ENCODE measurements at places on chromosomes 5 and 9.

GRCh38 chr5:38835887-38836286, 9.9 kb upstream of the OSMR start:
- no peak for DNase-seq

DNA sequence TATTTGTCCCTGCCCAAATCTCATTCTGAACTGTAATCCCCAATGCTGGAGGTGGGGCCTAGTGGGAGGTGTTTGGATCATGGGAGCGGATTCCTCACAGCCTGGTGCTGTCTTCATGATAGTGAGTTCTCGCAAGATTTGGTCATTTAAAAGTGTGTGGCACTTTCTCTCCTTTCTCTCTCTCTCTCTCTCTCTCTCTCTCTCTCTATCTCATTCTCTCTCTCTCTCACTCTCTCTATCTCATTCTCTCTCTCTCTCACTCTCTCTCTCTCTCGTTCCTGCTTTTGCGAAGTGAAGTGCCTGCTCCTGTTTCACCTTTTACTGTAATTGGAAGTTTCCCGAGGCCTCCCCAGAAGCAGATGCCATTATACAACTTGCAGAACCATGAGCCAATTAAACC, 207.3 kb upstream of the NR4A3 start:
- DNase-seq: no peak

DNA sequence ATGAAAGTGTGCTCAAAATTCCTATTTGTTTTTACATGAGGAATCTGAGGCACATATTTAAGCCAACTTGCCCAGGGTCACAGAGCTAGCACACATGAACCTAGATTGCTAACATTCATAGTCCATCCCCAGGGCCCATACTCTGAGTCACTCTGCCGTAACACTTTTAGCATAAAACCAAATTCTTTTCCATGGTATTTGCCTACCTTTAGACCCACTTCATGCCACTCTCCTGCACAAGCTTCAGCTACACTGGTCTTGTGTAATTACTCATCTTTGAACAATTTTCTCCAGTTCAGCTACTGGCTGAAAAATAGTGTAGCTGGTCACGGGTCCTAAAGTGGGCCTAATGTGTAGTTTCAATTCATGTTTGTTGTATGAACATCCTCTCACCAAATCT, 200.7 kb downstream of the SLC12A2 start:
- no peak for DNase-seq

GRCh38 chr5:106720367-106720766, 950.4 kb downstream of the EFNA5 start:
- DNase-seq: no peak

GRCh38 chr5:98474216-98474615, 299.2 kb upstream of the RGMB start:
- DNase-seq: no peak

GRCh38 chr9:129868872-129869486, 33.7 kb downstream of the USP20 start:
- DNase-seq: peak; percentile 76

GRCh38 chr5:160357394-160357793, 13.0 kb downstream of the C1QTNF2 start:
- no peak for DNase-seq

DNA sequence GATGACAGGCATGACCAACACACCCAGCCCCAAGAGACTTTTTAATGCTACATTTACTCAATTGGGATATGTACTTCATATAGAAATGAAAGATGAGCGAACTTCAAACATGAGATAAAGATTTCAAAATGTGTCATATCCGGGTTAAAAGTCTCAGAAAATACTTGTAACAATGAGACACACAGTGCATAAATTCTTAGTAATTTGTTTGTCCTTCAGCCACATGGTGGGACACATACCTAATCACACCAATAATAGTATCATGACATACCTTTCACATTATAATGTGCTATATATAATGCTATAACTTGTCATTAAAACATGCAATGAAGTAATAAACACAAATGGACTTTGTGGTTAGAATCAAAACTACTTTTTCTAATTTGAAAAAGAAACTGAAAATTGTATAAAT, 204.7 kb upstream of the RFX3 start:
- DNase-seq: no peak

DNA sequence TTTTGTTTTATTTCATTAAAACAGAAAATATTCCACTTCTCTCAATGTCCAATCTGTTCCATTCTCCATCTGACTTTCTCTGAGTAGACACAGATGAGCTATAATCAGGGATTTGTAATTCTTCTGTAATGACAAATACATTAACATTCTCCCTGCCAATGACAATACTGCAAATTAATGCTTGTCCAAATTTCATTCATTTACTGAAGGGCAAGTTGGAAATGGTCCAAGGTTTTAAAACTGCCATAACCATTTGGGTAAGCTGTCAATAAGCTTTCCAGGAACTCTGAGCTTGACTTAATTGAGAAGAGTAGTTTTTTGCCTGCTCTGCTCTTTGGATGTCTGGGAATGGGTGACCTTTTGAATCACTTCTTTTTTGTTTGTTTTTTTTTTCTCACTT, 253.5 kb downstream of the DMRTA1 start:
- DNase-seq: no peak

DNA sequence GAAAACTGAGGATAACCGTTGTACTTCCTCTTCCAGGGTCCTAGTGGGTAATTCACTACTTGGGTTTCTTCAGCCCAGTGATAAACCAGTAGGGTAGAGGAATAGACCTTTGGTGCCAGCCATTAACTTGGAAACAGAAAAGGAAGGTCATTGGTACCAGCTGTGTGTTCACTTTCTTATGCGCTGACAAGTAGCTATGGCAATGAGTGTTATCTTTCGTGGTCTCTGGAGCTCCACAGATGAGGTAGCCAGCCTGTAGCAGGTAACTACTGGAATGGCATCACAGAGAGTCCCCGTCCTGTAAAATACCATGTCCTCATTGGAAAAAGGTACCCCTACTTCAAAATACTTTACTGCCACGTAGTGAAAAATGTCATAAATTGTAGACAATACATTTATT, 2.3 kb downstream of the UHRF2 start:
- no peak for DNase-seq

GRCh38 chr9:20319641-20320337, 302.5 kb downstream of the MLLT3 start:
- peak; percentile 9 for DNase-seq

DNA sequence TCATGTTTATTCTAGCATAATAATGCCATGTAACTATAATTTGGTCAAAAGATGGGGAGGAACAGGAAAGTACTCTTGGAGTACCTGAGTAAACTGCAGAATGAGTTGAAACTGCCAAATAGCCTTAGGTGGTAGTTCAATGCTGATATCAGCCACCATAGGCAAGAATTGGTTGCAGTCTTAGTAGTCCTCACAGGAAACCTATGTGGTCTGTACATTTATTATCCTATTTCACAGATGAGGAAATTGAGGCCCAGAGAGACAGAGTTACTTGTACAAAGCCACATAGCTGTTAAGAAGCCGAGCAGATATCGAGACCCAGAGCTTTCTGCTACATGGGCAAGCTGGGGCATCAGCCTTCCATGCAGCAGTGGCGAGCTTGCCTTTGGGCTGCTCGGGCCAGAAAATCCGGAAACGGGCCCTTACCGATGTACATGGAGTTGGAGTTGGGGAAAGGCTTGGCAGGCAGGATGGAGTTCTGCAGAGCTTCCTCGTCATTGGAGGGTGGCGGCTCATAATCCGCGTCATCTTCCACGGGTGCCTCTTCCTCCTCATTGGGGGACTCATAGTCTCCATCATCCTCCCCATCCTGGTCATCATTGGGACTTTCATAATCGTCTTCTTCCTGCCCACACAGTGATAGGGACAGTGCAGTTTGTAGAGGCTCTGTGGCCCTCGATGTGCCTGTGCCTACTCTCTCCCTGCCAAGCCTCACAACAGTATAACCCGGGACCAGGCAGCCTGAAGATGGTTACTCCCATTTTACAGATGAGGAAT, 27.1 kb downstream of the LCP2 start:
- DNase-seq: no peak

DNA sequence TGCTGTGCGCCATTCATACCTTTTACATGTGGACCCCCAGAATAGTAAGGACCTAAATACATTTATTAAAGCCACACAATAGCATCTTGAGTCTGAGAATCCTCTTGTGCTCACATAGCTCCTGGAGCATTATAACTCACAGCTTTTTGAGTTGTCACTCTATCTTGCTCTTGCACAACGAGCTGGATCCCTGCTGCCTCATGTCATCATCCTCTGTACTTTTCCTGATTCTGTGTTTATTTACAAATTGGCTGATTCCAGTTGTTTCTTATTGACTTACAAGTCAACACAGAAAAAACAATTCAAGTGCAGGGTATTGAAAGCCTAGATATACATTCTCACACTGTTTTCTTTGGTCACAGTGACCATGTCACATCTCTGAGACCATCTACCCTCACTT, 112.9 kb downstream of the SLC1A3 start:
- no peak for DNase-seq

DNA sequence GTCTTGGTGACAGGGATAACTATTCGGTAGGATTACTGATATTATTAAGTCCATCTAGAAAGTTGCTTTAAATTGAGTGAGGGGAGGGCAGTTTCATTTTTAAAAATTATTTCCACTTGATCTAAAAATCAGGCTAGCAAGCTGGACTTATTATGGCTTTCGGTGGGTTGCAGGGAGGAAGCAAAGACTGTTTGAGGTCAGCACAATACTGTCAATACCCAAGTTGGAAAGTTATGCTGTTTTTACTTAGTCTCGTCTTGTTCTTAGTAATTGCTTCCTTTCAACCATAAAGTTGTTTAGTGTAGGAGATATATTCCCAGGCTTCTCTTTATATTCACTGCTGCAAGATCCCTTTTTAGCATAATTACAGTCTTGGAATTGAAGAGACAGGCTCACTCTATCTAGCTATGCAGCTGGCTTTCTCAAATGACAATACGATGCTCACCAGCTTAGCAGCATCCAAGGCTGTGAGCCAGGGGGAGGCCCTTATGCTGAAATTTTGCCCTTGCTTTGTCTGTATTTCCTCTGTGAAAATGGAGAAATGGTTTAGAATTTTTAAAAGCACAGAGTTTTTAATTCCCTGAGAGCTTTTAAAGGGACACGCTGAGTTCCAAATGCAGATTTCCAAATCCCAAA, 68.2 kb upstream of the APC start:
- DNase-seq: no peak

- no peak for DNase-seq
Measured at GRCh38 chr9:127358023-127358535, 38.9 kb upstream of the SLC2A8 start.

GRCh38 chr5:37816331-37816730, 23.5 kb downstream of the GDNF start:
- DNase-seq: no peak

GRCh38 chr5:151597749-151598148, 6.6 kb upstream of the FAT2 start:
- no peak for DNase-seq

DNA sequence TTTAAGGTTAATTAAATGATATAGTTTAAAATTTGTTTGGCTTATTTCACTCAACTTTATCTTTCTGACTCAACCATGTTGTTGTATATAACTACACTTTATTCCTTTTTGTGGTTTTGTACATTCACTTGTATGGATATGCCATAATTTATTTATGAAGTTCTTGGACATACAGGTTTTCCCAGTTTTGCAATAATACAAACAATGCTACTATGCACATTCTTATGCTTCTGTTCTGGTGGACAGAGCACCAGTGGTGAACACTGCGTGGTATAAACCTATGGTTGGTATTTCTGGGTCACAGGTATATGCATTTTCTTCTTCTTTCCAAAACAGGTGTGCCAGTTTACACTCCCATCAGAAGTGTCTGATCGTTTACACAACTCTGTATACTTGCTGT, 35.7 kb upstream of the TRIM14 start:
- DNase-seq: no peak

- DNase-seq: no peak
Measured at GRCh38 chr5:1550287-1551076, 26.7 kb upstream of the LPCAT1 start.

GRCh38 chr5:59799668-59800346, 93.7 kb downstream of the PDE4D start:
- no peak for DNase-seq

DNA sequence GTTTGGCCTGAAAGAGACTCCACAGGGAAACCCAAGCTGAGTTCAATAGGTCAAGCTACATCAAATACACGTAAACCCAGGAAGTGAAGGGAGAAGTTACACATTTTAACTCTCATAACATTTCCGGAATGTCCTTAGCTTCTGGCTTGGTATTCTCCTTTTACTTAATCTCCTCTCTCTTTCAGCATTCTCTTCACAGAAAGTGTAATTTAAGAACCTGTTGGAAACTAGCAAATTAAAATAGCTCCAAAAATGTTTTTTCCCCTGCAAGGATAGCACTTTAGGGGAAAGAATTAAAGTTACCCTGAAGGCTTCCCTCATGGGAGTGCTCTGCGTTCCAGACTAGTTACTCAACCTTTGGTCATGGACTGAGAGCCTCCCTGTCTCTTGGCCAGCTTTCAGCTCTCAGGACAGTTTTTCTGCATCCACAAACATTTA, 292.7 kb upstream of the TARS1 start:
- DNase-seq: no peak

DNA sequence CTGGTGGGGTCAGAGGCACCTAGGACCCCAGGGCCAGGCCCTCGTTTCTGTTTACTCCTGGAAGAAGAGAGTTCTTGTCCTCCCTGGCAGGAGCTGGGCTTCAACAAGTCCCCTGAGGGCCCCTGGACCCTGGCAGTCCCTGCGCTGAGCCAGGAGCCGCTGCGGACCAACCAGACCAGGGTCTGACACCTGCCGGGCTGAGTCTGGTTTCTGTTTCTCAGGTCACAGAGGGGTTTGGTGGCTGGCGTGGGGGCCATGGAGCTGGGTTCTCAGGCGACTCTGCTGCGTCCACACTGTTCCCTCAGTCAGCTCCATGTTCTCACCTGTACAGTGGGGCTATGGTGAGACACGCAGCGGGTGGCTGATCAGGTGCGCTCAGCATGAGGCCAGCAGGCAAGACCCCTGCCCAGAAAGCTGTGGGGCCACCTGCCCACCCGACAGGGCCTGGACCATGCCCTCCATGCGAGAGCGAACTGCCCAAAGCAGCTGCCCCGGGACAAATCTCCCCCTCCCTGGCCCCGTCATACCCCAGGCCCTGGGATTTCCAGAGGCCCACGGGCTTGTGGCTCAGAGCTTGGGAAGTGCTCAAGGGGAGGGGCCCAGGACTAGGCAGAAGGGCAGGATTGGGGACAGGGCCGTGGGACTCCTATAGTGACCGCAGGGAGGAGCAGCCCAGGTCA, 17.9 kb upstream of the NOTCH1 start:
- DNase-seq: no peak

DNA sequence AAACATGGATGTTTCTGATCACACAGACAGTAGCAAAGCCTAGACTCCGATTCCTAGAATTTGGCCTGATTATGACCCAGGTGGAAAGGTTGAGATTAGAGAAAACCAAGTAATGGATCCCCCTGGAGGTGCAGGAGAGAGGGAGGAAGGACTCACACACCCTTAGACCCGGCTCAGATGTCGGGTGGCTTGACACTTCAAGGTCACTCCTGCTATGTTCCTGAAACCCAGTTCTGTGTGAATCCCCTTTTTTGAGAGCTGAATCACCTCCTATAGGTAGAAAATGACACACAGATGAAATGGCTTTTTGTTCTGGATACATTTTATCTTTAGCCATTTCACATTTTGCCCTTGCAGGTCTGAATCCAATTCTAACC, 192.8 kb downstream of the ARRDC3 start:
- no peak for DNase-seq

- DNase-seq: no peak
Measured at GRCh38 chr9:88501086-88501485, 33.9 kb upstream of the NXNL2 start.

GRCh38 chr5:133259199-133259997, 207.6 kb downstream of the HSPA4 start:
- DNase-seq: no peak
